ENCODE measurements at places on chromosomes 2 and 18.

GRCh38 chr2:120272763-120273481 is 20.3 kb downstream of the RALB start:
- DNase-seq = no peak

DNA sequence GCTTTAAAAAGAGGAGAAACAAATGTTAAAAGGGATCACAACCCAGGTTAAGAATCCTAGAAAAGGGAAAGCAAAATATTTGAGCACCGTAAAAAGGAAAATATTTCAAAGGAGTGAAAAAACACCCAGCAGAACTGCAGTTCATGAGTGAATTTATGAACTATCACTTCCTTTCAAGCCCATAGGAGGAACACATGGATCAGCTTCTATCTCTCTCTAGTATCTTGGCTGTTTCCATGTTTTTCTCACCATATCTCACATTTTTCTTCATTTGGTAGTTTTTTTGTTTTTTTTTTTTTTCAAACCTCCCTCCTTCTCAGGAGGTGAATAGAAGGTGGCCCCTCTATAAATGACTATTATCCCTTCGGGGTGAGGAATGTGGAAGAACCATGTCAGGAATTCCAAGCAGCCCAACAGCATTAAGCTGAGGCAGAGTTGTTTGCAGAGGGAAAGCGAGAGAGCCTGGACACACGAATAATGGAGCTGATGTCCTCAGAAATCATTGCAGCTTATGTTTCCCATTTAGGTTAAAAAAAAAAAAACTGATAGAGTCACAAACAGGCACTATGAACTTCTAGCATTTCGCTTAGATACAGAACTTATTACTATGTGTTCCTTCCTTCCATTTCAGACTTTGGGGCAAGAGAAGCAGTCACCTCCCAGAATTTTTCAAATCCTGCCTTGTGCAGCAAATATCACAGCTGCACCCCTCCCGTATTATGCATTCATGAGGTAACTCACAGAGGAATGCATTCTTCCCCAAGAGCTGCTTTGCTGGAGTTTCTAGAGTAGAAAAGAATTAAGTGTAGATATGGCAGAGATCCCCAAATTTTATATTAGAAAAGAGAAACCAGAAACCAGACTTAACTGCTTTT is 315.6 kb downstream of the IRS1 start:
- no peak for DNase-seq

DNA sequence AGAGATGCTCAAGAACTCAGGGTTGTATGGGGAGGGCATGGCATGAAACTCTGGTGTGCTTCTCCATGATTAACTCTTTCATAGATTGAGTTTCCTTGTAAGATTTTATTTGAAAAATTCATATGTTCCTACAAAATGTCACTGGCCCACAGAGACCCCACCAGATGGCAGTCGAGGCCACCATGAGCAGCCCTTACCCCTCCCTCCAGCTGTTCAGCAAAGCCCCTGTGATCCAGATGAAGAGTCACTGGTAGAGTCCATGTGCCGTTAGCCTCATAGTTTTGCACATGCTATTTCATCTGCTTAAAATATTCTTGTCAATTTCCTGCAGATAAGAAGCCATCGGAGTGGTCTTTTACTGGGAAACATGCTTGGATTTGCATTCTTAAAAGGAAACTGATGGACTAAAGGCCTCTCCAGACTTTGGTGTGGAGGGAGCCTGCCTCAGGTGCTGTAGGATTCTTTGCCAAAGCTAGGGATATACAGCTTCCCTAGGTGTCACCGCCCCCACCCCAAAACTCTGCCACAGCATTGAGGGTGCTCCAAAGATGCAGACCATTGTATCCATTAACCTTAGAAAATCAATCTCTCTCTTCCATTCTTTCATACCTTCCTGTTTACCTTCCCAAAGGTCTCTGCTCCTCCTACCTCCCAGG is 18.8 kb downstream of the ZNF385B start:
- DNase-seq = peak; percentile 28

GRCh38 chr2:233795735-233796171 is 17.6 kb downstream of the MROH2A start:
- no peak for DNase-seq

DNA sequence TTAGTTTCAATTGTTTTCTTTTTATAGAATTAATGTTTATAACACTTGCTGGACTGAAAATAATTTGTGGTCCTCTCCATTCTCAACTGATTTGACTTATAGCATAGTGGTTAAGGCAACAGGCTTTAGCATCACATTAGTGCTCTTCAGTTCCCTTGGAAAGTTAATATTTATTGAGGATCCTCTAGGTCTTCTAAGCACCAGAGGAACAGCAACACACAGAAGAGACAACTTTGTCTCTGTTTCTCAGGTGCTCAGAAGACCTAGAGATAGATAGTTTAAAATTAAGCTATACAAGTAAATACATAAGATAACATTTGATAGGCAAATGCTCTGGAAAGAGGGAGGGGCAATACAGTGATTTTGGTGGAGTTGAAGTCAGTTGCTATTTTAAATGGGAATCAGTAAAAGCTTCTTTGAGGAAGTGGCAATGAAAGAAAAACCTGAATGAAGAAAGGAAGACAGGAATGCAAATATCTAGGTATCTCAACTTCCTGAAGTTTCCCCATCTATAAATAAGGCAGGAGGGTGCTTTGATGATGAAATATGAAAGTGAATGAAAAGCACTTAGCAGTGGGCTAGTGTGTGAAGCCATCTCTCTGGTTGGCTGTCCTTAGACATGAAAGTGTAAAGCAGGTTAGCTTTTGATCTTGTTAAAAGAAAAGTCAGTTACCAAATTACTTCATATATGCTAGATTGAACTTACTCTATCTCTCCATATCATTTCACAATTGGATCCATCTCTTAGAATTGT is 7.9 kb downstream of the NEUROD1 start:
- DNase-seq = no peak

DNA sequence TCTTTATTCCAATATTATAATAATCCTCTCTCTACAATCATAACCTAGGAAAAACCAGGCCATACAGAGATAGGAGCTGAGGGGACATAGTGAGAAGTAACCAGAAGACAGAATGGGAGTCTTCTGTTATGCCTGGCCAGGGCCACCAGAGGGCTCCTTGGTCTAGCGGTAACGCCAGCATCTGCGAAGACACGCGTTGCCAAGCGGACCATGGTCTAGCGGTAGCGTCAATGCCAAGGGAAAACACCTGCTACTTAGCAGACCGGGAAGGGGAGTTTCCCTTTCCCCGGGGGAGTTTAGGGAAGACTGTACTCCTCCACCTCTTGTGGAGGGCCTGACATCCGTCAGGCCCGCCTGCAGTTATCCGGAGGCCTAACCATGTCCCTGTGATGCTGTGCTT is 36.6 kb downstream of the ARL6IP6 start:
- DNase-seq = no peak

GRCh38 chr2:120715941-120716340 is 19.7 kb upstream of the GLI2 start:
- no peak for DNase-seq

GRCh38 chr2:224401641-224402342 is at the start of gene FAM124B:
Gene FAM124B (minus strand): TSS chr2:224402107. CDS start chr2:224401768, 339 bp downstream.
- peak; percentile 99 for DNase-seq

DNA sequence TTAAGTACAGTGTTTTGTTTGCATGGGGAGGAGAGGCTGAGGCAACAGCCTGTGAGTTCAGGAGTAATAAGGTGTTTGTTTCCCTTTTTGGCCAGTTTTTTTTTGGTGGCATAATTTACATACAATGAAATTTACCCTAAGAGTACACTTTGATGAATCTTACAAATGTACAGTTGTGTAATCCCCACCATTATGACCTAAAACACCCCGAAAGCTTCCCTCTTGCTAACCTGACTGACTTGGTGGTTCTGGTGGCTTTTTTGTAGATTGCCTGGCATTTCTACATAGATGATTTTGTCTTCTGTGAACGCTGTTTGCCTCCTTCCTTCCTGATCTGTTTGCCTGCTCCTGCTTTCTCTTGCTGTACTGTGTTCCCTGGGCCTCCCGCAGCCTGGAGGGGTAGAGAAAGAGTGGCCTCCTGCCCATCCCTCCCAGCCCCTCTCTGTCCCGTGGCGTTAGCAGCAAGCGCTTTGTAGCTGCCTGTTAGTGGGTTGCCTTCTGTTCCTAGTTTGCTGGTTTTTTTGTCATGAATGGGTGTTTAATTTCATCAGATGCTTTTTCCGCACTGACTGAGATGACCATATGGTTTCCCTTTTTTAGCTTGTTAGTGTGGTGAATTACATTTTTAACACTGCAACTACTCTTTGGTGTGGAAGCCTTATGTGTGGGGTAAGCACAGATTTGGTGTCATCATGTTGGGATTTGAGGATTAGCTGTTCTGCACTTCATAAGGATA is 32.1 kb downstream of the ASAP2 start:
- peak; percentile 14 for DNase-seq

DNA sequence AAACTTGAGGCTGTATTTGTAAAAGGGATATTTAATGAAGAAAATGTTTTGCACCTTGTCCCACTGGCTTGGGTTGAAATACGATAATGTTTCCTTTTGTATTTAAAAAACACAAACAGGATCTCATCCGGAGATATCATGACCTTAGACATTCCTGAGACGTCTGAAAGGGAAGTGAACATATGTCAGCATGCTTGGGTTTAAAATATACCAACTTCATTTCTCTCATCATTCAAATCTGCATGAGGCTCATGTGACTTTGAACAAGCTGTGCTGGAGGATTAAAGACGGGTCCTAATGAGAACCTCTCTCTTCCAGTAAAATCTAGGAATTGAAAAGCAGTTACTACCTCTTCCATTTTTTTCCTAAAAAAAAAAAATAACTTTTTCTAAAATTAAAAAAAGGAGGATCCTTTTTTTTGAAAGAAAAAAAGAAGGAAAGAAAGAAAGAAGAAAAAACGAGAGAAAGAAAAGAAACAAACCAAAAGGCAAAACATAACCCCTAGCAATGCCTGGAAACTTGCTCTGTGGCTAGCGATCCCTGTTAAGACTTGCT is 106.8 kb upstream of the ZFP36L2 start:
- DNase-seq = no peak

GRCh38 chr18:59735269-59735860 is 38.1 kb upstream of the CCBE1 start:
- DNase-seq = no peak

DNA sequence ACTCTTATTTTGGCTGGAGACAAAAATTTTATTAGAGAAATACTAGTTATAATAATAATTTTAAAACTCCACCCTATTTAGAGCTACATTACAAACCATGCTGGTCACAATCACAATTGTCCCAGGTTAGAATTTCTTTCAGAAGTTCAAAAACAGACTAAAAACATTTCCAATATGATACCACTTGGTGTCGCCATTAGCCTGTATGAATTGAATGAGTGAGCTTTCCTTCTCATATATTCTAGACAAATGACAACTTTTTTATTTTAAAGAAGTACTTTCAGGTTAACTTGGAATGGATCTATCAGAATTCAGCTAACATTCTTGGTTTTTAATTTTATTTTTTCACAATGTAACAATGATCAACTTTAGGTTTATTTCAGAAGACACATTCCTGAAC is 48.0 kb downstream of the SERPINB8 start:
- peak; percentile 61 for DNase-seq

- no peak for DNase-seq
Observed at GRCh38 chr2:125961739-125962138, 694.2 kb upstream of the GYPC start.

GRCh38 chr2:30456106-30456505 is 9.1 kb downstream of the LCLAT1 start:
- DNase-seq = no peak

DNA sequence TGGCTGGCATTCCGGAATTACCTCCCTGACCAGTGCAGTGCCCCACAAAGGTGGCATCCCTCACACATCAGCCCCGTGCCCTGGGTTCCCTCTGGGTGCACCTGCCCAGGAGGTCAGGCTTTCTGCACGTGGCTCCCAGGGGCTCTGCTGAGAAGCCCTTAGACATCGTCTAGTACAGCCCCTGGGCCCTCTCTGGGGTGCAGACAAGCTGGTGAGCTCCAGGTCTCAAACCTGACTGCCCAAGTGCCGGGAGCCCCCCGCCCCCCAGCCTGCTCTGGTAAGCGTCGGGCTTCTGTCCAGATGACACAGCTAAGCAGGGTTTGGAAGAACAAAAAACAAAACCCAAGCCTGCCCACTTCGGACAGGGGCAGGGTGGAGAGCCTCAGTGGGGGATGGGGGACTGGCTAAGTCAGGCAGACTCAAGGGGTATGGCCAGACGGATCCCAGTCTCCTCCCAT is 20.2 kb downstream of the TWIST2 start:
- no peak for DNase-seq

DNA sequence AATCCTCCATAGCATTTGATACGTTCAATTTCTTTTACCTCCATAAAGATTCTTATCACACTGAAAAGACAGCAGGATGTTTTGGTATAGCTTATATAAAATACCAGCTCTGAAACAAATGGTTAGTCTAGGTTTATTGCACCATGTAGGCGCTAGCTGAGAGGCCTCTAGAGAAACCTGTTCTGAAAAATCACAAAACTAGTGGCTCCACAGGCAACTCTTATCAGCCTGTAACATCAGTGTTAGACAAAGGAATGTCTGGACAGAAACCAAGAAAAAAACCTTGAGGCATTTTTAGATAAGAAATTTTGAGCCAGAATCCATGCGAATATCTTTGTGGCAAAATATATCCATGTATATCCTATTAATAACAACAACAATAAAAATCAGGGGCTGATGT is 440.4 kb upstream of the MAP2 start:
- peak; percentile 5 for DNase-seq

GRCh38 chr18:74930616-74931015 is 278.3 kb downstream of the PTGR3 start:
- no peak for DNase-seq

- peak; percentile 4 for DNase-seq
Observed at GRCh38 chr2:242060212-242060835, 190.8 kb downstream of the RTP5 start.

Data from hematopoietic multipotent progenitor cell treated with erythropoietin and hydrocortisone succinate and interleukin-3 and kit ligand, for 6 days (in vitro differentiated cells).